NCI-H748 treated with DMSO at 0.1 percent for 48 hours (cell line): ENCODE measurements at places on chromosomes 6 and 20.

DNA sequence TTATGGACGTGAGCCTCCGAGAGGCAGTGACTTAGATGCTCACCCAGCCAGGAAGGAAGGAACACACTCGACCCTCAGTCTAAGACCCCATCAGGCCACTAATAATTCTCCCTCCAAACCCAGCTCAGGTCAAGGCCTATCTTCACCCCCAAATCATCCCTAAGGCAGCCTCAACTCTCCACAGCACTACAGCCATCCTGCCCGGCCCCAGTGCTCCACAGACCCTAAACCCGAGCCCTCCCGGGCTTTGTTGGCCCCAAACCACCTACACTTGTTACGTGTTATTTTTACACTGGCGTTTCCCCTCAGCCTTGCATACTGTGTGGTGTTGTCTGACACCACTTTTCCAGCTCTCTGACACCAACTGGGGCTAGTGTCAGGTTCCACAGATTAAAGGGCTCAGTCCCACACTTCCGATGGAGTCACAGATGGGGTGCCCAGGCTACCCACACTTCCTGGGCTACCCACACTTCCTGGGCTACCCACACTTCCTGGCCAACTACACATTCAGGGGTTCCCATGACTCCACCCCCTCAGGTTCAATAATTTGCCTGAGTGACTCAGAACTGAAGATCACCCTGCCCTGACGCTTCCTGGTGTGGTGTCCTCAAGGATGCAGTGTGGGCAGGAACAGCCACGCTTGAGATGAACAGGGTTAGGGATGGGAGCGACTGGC is 25.3 kb downstream of the RBCK1 start:
- DNase-seq, result no peak

DNA sequence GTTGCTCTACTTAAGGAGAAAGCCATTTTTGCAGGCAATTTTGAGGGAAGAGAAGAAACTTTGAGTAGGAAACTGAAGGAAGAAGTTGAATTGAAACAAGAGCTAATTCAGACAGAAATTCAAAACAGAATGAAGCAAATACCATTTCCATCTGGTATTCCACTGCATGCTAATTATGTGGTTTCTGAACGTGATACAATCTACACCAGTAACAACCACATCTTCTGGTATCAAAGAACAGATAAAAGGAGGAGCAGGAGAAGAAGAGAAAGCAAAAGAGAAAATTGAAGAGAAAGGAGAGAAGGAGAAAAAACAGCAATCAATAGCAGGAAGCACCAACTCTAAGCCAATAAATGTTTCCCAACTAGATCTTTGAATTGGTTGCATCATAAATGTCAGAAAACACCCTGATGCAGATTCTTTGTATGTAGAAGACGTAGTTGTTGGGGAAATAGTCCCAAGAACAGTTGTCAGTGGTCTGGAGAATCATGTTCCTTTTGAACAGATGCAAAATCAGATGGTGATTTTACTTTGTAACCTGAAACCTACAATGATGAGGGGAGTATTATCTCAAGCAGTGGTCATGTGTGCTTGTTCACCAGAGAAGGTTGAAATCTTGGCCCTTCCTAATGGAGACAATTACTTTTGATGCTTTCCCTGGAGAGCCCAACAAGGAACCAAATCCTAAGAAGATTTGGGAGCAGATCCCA is 132.4 kb downstream of the MACROD2 start:
- no peak for DNase-seq

DNA sequence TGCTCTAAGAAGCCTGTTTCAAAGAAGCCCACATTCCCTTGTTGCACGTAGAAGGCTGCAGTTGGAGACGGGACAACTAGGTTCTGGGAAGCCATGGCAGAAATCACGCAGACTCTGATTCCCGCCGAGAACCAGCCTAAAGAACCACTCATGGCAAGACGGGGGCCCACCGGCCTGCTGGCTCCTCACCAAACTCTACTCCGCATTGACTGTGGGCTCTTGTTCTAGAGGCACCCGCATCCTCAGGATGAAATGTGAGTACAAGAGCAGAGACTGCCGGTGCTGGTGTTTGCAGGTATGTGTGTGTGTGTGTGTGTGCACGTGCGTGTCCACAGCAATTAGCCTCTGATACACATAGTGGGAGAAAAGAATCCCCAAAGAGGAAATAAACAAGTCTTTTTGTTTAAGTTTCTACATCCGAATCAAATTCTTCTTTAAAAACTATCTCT is 42.3 kb upstream of the NR2E1 start:
- DNase-seq, result no peak

DNA sequence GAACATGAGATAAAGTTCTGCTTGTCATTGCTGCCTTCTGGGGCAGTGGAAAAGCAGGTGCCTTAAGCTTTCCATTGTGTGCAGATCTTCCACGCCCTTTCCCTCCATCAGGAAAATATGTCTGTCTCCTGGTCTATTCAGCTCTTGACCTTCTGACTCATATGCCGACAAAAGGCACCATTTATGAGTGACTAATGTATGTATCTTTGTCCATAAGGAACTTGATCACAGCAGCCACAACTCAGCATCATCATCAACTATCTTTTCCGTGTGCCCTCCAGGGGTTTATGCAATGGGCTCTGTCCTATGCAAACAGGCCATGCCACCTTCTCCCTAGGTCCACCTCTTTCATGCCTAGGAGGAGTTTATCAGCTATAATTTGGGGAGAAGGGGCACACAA is 102.7 kb upstream of the QKI start:
- DNase-seq, result no peak

DNA sequence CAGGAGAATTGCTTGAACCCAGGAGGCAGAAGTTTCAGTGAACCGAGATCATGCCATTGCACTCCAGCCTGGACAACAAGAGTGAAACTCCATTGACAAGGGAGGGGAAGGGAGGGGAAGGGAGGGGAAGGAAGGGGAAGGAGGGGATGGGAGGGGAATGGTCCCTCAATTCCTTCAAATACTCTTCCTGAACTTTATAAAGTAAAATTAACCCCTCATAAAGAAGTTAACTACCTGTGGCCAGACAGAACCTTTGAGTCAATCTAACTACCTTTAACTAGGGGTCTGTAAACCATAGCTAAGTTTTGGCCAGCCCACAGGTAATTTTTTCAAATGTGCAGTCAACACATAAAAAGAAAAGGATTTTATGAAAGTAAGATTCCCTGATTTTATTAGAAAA is 131.0 kb downstream of the ZMYND8 start:
- DNase-seq, result no peak

GRCh38 chr20:47719625-47720024 is 65.7 kb downstream of the SULF2 start:
- DNase-seq, result no peak

DNA sequence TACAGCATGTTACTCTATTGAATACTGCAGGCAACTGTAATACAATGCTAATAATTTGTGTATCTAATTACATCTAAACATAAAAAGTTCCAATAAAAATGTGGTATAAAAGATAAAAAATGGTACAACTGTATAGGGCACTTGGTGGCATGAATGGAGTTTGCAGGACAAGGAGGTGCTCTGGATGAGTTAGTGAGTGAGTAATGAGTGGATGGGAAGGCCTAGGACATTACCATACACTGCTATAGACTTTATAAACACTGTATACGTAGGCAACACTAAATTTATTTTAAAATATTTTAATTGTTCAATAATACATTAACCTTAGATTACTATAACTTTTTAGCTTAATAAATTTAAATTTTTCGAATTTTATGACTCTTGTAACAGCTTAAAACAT is 579.6 kb upstream of the MAN1A1 start:
- no peak for DNase-seq

DNA sequence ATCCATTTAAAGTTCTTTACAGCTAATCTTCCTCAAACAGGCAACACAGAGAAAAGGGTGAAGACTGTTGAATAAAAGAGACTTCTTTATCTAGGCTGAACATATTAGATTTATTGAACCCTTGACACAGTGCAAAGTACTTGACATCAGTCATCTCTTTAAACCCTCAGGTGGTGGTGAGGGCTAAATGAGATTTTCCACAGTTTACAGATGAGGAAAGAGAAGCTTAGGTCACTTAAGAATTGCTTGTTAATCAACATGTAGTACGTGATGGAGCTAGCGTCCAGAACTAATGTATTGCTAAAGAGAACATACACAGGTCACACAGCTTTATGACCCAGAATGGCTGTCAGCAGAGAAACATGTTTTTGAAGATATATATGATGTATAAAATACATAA is 193.4 kb upstream of the LAMP5 start:
- no peak for DNase-seq

GRCh38 chr6:44737341-44737740 is 349.8 kb downstream of the CDC5L start:
- no peak for DNase-seq

- DNase-seq, result no peak
Measured at GRCh38 chr20:35088231-35089145, 4.1 kb downstream of the TRPC4AP start.

- DNase-seq, result no peak
Measured at GRCh38 chr6:37696841-37697662, 631 bp downstream of the MDGA1 start.

DNA sequence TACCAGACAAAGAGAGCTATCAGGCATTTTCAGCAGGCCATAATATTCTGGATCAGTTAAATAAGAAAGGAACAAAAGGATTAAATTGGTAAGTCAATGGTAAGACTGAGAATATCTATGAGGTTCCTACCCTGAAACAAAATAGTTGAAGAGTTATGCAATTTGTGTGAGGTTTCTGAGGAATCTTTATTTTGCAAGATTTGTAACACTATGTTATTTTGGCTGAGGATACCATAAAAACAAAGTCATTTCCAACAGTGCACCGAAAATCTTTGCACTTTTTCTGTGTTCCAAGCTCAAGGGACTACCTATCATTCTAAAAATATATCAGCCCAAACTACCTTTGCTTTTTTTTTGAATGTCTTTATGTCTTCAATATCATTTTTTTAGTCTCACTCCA is 383.3 kb upstream of the CITED2 start:
- DNase-seq, result no peak

- DNase-seq, result no peak
Measured at GRCh38 chr20:4563534-4563933, 158.2 kb upstream of the PRND start.

- peak; percentile 31 for DNase-seq
Measured at GRCh38 chr6:113489952-113490746, 367.0 kb upstream of the MARCKS start.

DNA sequence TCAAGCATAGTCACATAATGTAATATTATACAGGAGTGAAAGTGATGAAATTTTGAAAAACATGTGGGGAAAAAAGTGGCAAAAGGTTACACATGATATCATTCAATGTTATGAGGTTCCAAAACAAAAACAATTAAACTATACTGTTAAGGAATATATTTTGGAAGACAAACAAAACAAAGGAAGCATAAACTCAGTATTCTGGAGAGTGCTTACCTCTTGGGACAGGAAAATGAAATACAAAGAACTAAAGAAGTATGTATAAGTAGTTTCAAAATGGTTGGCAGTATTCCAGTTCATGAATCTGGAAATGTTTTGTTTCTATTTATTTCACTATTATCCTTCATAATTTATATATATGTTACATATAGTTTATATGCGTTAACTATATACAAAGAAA is 213.5 kb downstream of the MOXD1 start:
- no peak for DNase-seq

DNA sequence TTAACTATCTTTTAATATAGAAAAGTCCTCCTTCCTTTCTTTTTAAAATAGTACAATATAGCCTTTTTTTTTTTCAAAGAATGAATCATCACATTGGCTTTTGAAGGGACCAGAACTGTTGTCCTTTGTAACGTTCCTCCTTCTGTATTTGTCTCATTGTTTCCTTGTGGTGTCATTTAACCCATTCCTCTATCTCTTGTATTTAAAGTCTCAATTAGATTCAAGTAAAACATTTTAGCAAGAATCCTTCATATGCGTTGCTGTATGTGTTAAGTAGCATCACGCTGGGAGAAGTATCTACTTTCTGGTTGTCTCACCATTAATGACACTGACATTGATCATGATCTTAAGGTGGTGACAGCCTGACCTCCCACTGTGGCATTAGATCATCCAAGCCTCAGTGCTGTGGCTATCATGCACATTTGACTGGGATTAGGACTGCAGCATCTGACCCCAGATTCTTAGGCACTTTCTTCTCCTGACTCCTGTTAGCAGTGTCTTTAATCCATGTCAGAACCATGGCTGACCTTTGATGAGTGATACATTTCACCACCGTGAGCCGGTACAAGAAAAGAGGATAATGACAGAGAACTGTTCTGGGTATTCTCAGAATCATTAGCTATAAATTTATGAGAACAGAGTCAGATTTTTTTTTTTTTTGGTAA is 67.5 kb upstream of the TFB1M start:
- DNase-seq, result no peak

DNA sequence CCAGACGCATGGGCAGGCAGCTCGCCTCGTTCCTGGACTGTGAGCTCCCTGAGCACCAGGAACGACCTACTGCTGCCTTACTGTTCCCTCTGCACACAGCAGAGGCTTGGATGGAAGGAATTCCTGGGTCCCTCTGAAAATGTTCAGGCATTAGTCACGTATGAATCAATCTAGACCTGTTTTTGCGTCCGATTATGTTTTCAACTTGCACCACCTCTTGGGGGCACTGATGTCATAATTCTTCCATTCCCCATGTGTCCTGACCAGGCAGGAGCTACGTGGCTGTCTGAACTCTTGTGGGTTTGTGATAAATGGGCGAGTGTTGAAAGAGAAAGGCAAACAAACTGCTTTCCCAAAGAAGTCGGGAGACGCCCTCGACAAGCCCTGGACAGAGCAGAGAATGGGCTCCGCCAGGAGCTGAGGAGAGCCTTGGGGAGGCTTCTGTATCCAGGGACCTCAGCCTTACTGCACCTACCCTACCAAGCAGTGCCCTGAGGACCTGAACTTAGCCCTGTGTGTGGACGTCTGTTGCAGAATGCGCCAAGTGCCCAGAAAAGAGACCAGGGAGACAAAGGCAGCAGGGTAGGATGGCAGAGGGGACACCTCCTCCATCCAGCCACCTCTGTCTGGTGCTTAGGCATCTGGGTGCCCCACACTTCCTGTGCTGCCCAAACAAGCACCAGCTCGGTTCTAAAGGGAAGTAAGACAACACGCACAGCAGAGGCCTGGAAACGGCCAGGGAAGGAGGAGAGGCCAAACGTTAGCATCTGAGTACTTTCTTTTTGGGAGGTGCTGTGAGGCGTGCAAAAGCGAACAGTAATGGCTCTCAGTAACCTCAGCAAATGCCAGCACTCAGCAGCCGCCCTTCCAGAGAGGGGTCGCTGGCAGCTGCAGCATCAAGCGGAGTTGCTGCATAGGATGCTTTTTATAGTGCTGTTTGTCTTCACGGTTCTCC is 124.2 kb downstream of the LY86 start:
- no peak for DNase-seq

- peak; percentile 47 for DNase-seq
Measured at GRCh38 chr6:159693894-159694545, 979 bp upstream of the SOD2 start.

GRCh38 chr6:36314221-36315014 is 22.3 kb downstream of the BNIP5 start:
- DNase-seq, result peak; percentile 8
